ENCODE measurements at places on chromosomes 7 and 10.

DNA sequence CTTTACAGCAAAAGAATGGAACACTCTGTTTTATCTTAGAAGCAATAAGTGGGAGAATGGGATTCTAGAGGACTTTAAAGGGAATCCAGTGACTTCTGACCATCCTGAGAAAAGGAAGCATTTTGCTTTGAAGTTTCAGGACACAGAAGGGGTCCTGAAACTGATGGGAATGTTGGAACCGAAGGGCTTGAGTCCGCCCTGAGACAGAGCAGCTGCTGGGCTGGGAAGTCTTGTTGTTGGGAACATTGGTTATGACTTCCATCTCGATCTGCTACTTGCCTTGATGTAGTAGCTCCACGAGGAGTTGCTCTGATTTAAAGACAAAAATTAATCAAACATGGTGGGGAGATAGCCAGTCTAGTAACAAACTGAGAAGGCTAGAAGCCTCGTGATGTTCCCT lies 177.6 kb downstream of the JCAD start:
- DNase-seq, result no peak

- no peak for DNase-seq
Measured at GRCh38 chr10:112535531-112535951, 88.5 kb downstream of the VTI1A start.

- DNase-seq, result peak; percentile 10
Measured at GRCh38 chr7:115475761-115476385, 554.0 kb downstream of the MDFIC start.

DNA sequence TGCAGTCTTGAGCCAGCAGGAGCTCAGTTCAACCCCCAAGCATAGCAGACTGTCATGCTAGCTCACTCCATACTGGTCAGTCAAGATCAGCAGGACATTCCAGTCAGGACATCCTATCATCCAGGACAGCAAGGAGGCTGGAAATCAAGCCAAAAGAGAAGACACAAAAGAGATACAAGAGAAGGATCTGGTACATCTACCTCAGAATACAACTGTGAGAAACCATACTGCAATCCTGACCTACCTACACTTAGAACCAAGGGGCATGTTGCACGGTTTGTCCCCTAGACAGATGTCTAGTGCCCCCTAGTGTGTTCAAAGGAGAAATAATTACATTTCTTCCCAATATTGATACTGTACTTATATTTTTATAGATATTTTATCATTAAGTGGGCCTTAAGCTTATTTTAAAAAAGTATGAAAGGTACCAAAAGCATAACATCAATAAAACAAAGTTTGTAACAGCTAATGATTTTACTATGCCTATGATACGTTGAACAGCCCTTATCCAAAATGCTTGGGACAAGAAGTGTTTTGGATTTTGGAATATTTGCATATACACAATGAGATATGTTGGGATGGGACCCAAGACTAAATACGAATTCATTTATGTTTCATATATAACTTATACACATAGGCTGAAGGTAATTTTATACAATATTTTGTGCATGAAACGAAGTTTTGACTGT lies 26.7 kb downstream of the ERCC6 start:
- no peak for DNase-seq

- no peak for DNase-seq
Measured at GRCh38 chr10:74381291-74381853, 230.4 kb downstream of the ADK start.

DNA sequence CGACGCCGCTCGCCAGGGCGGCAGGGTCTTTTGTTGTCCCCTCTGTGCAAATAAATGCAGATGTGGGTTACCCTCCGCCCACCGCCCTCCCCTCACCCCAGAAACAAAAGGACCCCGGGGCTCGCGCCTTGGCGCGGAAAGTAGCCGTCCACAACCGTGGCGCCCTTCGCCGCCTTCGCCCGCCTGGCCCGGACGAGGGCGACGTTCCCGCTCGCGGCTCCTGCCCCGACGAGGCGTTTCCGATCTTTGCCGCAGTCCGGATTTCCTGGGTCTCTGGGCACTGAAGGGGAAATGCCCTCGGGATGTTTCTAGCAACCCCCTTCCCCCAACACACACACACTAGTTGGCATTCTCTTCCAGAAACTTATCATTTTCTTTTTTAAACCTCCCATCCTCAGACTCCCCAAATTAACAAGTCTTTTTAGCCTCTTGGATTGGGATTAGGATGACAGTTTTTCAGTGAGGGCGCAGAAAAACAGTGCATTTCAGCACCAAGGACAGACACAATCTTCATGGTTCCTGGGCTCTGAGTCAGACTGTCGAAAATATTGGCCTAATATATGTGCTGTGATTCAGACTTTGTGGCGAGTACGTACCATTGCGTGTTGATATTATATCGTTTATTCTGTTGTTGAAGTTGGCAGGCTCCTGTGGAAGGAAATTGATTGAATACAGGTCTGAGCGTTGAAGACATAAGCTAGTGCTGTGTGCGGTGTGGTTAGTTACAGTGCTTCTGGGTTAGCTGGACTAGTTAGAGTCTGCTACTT lies 771 bp downstream of the PHYHIPL start:
- no peak for DNase-seq

- DNase-seq, result no peak
Measured at GRCh38 chr10:122446668-122447423, 7.6 kb upstream of the ARMS2 start.

GRCh38 chr7:113179313-113179712 lies 61.0 kb upstream of the SMIM30 start:
- no peak for DNase-seq

GRCh38 chr7:85947767-85948166 lies 695.9 kb upstream of the GRM3 start:
- no peak for DNase-seq

DNA sequence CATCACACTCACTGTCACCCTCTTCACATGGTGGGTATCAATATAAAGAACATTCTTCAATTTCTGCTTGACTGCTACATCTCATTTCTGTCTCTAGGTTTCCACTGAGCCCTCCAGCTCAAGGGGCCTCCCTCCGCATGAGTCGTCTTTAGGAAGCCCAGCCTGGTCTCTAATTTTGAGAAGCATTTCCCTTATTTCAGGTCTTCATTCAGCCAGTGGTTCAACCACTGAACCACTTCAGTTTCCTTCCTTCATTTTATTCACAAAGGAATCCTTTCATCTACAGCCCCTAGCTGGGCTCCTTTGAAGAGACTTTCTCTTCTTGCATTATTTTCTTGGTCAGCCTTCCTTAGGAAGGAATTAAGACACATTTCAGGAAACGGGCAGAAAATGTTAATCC lies 257.4 kb downstream of the KCNMA1 start:
- DNase-seq, result no peak

GRCh38 chr7:28347475-28348318 lies 64.6 kb upstream of the CREB5 start:
- DNase-seq, result no peak

DNA sequence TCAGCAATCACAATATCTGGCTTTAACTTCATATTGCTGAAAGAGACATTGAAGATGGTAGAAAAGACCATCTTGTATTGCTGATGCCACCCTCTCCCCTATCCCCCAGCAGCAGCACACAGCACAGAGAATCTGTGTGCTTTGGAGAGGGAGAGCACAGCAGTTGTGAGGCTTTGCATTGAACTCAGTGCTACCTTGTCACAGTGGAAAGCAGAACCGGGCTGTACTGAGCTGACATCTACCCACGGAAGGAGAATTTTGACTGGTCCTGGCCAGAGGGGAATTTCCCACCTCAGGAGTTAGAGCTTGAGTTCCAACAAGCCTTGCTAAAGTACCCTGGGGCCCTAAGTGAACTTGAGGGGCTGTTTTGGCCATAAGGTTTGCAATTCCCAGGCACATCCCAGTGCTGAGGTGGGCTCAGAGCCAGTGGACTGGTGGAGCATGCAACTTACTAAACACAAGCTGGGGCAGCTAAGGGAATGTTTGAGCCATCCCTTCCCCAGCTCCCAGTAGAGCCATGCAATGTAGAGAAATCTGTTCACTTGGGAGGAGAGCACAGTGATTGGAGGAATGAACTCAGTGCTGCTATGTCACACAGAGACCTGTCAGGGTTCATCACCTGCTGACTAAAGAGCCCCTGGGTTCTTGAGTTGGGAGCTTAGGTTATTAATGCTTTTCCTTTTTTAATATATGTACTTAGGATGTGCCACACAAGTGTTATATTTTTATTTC lies 62.1 kb downstream of the OR13A1 start:
- no peak for DNase-seq

DNA sequence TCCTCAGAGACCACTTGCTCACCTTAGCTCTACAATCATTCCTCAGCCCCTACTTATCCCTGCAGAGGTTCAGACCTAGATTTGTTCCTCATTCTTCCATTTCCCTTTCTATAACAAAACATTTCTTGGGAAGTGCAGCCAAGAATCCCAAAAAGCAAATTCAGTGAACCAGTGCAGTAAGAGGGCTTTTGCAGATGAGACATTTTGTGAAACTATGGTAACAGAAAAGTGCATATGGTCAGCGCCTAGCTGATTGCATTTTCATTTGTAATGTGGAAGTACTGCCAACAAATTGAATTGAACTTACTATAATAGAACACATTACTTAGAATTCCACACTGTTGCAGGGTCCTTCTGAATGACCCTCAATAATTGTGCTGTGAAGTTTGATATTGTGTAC lies 18.6 kb downstream of the AGMO start:
- DNase-seq, result no peak

- no peak for DNase-seq
Measured at GRCh38 chr10:93775356-93775755, 17.6 kb downstream of the LGI1 start.

- DNase-seq, result no peak
Measured at GRCh38 chr10:114507449-114507848, 103.1 kb upstream of the AFAP1L2 start.

- no peak for DNase-seq
Measured at GRCh38 chr7:14714161-14714728, 188.3 kb downstream of the DGKB start.

- no peak for DNase-seq
Measured at GRCh38 chr7:107023522-107024151, 20.9 kb upstream of the PRKAR2B start.

- DNase-seq, result no peak
Measured at GRCh38 chr7:22765609-22766008, 38.6 kb downstream of the IL6 start.

GRCh38 chr7:98520356-98520951 lies 96.6 kb upstream of the NPTX2 start:
- no peak for DNase-seq

DNA sequence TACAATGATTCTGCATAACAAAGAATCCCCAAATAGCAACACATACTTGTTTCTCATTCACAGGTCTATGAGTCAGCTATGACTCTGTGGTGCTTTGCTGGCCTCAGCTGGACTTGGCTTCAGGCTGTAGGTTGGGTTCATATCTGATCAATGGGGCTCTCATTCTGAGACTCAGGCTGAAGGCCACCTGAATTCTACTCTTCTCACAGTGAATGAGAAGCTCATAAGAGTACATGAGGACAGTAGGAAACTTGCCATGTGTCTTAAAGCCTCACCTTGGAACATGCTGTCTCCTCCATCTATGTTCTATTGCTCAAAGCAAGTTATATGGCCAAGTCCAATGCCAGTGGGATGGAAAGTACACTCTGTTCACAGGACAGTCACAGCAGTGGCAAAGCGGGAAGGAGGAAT lies 292.9 kb downstream of the BMPER start:
- no peak for DNase-seq

DNA sequence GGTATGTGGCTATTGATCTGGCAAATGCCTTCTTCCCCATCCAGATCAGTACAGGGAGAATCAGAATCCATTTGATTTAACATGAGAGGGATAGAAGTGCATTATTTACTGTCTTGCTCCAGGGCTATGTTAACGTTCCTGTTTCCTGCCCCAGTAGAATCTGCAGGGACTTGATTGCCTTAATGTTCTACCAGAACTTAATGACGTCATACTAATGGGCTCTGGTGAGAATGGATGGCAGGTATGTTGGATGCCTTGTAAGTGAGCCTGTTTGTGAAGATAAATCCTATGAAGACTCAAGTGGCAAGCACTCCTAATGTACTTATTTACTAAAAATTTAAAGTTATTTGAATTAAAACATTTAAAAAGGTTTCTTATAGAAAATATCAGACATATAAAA lies 44.5 kb upstream of the CHCHD3 start:
- DNase-seq, result no peak

GRCh38 chr7:36639826-36640225 lies 84.5 kb downstream of the AOAH start:
- DNase-seq, result no peak

DNA sequence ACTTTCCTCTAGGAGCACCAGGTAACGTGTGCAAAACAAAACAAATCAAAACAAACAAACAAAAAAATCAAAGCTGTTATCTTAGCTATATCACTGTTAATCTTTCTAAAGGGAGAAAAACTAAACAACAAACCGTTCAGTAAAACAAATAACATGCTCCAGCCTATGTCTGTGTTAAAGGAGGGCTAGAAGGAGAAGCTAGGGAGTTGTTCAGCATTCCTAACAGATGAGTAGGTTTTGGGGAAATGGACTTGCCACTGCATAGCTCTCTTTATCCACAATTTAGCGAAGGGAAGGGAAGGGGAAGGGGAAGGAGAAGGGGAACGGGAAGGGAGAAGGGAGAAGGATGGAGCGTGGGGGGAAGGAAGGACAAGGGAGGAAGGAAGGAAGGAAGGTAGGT lies 134.2 kb upstream of the AKR1E2 start:
- no peak for DNase-seq

DNA sequence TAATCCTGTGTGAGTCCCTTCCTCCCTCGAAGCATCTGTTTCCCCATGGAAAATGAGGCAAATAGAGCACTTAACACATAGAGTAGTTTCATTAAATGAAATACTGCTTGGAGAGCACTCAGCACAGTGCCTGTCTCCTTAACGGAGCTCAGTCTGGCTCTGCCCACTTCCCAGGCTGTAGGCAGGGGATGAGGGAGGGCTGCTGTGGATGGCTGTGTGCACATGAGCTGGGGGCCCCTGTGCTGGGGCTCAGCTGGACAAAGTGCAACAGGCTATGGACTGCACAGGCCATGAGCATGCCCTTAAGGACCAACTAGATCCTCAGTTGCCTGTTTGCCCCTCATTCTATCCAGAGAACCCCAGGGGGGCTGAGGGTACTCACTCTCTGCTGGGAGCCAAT lies 14.5 kb downstream of the ZCCHC24 start:
- no peak for DNase-seq

GRCh38 chr10:31318382-31318853 lies 598 bp upstream of the ZEB1 start:
- peak; percentile 59 for DNase-seq

DNA sequence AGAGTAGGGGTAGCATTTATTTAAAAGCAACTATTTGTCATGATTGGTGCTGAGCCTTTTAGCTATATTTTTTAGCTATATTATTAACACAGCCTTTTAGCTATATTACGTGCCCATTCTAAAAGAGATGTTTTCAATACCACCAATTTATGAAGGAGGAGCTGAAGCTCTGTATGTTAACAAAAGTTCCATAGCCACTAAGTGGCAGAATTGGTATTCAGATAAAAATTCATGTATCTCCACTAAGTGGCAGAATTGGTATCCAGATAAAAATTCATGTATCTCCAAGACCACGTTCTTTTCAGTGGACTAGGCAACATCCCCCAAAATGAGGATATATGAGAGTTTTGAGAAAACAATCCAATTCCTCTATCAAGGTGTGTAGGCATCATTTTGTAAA lies 268.6 kb downstream of the HGF start:
- no peak for DNase-seq

Data from activated naive CD4-positive, alpha-beta T cell treated with anti-CD3 and anti-CD28 coated beads, Interleukin-2, amount 50 U/mL, for 16 hours (primary cell).